ENCODE measurements at places on chromosomes 7 and 10.

- no peak for DNase-seq
These were observed 206.8 kb upstream of the LYZL1 start for GRCh38 chr10:29081951-29082685.

GRCh38 chr7:36448781-36449379 is 59.2 kb downstream of the ANLN start:
- DNase-seq, result no peak

- no peak for DNase-seq
These were observed 41.1 kb downstream of the RASGEF1A start for GRCh38 chr10:43225787-43226153.

- DNase-seq, result no peak
These were observed 103.8 kb upstream of the LANCL2 start for GRCh38 chr7:55261386-55261770.

DNA sequence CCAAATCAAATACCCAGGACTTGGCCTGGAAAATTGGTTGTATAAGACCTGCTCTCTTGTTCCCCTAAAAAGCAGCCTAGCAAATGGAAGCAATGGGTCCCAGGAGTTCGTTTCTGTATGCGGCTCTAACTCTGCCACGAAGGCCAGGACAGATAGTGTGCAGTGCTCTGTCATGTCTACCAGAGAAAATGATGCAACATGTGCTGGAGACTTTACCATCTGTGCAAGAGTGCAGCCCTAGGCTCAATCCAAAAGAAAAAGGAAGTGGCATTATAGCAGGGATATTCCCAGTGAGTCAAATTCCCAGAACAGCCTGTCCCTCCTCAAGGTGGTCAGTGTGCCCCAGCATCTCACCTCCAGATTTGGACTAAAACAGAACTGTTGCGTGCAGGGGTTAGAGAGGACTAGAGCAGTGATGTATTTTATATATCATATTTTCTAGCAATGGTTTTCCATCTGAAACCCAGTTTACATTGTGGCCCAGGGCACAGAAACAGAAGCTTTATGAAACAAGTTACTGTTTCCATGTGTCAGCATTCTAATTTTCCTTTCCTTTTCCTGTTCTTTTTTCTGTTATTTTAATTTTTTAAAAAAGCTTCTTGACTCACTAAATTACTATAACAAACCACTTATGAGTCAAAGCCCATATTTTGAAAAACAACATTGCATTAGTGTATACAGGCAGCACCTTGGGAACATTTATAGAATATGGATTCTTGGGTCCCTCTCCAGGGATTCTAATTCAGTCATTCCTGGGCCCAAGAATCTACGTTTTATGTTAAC is 311.2 kb downstream of the RNLS start:
- no peak for DNase-seq

DNA sequence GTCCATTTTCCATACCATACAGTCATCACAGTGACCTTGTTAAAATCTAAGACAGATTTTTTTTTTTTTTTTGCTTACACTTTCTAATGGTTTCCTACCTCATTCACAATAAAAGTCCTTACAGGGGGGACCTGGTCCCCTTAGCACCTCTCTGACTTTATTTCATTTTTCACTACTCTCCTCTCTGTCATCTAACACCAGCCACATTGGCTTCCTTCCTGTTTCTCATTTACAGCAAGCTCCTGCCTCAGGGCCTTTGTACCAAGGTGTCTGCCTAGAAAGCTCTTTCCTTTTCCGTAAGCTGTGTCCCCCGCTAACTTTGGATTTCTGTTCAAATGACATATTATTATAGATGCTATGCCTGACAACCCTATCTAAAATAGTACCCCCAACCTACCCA is 27.7 kb downstream of the CC2D2B start:
- no peak for DNase-seq

GRCh38 chr10:5813091-5813340 is 218 bp downstream of the GDI2 start:
- peak; percentile 2 for DNase-seq

DNA sequence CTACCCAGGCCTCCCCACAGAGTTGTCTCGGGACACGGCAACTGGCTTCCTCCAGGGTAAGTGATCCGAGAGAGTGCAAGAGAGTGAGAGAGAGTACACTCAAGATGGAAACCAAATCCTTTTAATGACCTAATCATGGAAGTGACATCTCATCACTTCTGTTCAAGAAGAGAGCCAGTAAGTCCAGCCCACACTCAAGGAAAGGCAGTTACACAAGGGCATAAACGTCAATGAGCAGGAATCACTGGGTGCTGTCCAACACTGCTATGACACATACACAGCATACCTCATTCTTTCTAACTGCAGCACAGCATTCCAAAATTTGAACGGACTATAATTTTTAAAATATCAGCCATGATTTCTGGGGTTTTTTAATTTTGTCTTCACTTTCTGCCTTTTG is 29.3 kb upstream of the OSBPL3 start:
- DNase-seq, result no peak

GRCh38 chr10:112213098-112213823 is 29.7 kb upstream of the GPAM start:
- no peak for DNase-seq

- no peak for DNase-seq
These were observed 6.1 kb upstream of the PDK4 start for GRCh38 chr7:95602421-95602820.

GRCh38 chr7:11895337-11895736 is 63.3 kb upstream of the THSD7A start:
- DNase-seq, result no peak

GRCh38 chr10:119020627-119020946 is 8.9 kb upstream of the NANOS1 start:
- no peak for DNase-seq

DNA sequence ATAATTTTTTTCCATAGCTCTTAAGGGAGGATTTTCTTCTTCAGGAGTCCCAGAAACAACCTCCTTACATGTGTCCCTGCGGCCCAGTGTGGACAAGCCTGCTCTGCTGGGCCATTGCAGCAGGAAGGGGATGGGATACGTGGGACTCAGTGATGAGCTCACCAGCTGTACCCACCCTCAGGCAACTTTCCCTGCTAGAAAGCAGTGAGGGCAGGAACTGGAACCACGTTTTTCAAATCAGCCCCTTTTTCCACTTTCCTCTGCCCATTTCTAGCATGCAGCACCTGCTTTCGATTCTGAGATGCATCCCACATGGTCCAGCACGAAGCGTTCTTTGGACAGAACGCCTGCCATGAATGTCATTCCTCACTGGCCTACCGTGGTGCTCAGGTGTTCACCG is 232.7 kb downstream of the KLF6 start:
- DNase-seq, result no peak

Data from stimulated activated CD8-positive, alpha-beta memory T cell treated with anti-CD3 and anti-CD28 coated beads, Interleukin-7, amount 100 ng/mL, for 1 hour (primary cell).